Heart left ventricle (tissue), 16 donors: ENCODE measurements at places on chromosomes 6 and 20. TPM values are rescaled to one million over a fixed set of nuclear protein-coding genes. Genes with fewer than 3 reads are reported as not detected.

- no peak for DNase-seq
Observed at GRCh38 chr6:89934685-89935366, 40.6 kb downstream of the GJA10 start.

SKIC2 gene
- total RNA-seq = 33.1 TPM

RBPJL gene
- not detected for total RNA-seq

DNA sequence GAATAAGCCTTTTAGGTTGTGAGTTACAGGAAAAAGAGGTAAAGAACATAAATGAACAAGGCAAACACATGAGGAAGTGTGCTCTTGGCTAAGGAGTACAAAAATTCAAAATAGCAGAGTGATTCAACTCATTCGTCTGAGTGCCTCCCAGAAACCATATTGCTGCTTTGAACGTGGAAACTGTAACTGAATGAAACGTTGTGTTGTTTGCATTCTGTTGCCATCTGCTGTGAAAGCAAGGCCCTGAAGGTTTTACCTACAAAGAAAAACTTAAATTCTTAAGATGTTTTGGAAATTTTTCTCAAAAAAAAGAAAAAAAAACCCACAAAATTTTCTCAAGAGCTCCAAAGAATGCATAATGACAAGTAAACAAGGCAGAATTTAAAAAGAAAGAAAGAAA, 375.4 kb upstream of the HS3ST5 start:
- no peak for DNase-seq

DNA sequence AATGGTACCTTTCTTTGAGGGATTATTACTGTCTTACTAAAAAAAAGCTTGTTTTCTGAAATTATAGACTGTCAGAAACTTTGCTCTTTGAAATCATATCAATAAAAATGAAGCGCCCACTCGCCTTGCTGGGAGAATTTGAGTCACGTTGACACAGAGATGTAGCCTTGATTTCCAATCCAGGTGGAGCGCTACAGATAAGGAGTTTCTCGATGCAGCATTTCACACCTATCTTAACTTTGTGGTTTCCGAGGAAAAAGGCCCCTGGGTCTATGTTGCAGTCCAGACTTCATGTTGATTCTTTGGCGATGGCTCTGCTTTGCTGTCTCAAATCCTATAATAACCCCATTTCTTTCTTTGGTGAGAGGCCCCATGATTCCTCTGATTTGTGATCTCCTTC, 158.1 kb upstream of the ARG1 start:
- no peak for DNase-seq

- no peak for DNase-seq
Observed at GRCh38 chr6:153074761-153075160, 56.3 kb downstream of the RGS17 start.

DNA sequence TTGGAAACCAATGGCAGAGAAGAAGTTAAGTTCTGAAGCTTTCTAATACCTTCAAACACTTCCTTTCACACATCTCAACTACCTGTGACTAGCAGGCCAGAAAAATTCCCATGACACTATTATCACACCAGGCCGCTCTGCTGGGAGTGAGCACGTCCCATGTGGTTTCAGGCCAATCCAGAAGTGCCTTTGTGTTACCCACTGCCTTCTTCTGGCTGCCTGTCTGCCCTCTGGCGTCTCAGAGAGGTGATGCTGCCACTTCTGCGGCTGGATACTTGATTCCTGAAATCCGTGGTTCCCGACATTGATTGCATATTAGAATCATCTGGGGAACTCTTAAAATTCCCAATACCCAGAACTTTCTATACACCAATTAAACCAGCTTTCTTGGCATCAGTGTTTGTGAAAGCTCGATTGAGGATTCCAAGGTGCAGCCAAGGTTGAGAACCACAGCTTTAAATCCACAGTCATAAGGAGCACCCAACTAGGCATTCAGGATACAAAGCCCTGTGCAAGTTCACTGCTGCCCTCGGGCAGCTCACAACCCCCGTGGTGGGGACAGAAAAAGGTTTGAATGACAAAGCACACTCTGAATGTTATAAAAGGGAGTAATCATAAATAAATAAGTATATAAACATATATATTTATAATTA, 65.6 kb downstream of the STMND1 start:
- peak; percentile 75 for DNase-seq
